ENCODE measurements at places on chromosomes 12 and 14. TPM values are rescaled to one million over a fixed set of nuclear protein-coding genes. Genes with fewer than 3 reads are reported as not detected.

DNA sequence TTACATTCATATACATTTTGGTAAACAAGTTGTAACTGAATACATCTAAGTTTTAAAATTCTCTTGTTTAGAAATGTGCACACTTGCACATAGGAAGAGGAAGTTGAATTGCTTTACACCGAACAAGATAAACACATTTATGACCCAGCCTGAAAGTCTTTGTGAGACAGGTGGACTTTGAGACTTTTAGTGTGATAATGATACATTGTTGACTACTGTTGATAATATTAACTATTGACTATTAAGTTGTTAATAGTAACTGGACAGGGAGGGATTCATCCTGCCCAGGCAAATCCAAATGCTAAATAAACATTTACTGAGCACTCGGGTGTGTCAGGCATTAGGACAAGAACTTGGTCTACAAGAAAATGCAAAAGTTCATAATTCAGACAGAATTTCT lies 68.0 kb downstream of the AVPR1A start:
- no peak for DNase-seq

DNA sequence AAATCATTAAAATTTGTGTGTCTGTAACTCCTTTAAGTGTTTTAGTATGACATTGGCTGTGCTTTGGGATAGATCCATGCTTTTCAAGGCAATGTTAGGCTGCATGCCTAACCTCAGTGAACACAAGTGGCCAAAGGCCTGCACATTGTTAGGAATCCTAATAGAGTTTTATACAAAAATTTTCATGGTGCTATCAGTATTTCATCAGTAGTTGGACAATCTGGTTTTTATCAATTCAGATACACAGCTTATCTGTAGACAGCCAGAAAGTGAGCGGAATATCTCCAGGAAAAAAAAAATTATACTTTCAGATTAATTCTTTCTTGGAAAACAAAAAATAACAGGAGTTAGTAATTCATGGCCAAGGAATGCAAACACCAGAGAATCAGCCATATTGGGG lies 324.0 kb upstream of the PDE3A start:
- no peak for DNase-seq

- DNase-seq: peak; percentile 64
Measured at GRCh38 chr12:122423258-122424165, 1.0 kb upstream of the CLIP1 start.

DNA sequence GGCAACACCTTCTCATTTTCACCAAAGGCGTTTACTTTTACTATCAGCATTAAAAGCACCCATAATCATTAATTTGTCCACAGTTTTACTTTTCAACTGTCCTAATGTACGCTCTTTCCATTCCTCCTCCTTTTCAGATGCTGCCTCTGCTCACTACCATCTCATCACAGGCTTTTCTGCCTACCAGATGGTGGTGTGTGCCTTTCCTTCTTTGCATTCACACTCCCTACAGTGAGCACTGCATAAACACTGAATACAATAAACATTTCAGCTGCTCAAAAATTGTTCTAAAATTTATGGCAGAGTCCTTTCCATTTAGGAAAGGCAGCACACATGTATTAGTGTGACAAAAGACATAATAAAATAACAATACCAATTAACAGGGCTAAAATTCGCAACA lies 435.7 kb downstream of the GXYLT1 start:
- no peak for DNase-seq

DNA sequence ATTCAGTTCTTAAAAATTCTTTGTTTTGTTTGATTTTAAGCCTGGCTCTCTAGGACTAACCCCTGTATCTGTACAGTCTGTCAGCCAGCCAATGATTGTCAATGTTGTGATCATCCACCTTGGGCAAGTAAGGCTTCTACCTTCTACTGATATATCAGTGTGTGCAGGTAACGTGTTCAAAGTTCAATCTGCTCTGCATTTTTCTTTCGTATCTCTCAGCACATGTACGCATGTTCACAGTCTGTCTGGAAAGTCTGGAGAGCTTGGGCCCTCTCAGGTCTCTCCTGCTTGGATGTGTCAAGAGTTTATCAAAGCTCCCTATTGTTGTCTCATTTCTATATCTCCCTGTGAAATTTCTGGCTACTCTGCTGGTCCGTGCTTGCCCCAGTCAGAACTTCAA lies 138.6 kb upstream of the VRK1 start:
- no peak for DNase-seq

- no peak for DNase-seq
Measured at GRCh38 chr14:100717386-100717785, 9.3 kb upstream of the DLK1 start.

GRCh38 chr12:48615681-48616080 lies 45.8 kb upstream of the LALBA start:
- no peak for DNase-seq

- no peak for DNase-seq
Measured at GRCh38 chr14:99047441-99048031, 224.5 kb downstream of the BCL11B start.

DNA sequence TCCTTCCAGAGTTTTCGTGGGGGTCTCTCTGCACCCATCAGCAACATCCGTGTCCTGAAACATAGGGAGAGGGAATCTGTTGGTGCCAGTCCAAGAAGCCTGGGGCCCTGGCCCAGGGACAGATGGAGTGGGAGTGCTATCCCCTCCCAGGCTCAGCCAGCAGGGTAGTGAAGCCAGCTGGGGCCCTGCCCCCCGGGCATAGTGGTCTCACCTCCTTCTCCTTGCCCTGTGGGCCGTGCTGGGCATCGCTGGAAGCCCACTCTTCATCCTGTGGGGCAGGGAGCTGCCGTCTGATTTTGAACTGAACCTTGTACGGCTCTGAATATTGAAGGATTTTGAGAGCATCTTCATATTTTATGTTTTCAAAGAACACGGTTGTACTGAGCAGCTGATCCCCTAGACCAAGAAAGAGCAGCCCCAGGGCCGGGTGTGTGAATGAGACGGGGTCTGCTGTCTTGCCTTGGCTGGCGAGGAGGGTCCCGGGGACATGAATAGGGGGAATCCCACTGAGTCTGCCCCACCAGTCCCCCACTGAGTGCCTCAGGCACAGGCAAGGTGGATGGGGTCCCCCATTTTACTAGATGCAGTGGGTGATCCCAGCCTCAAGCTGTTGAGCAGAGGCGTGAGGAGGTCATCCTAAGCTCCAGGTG lies 23.3 kb downstream of the AHNAK2 start:
- no peak for DNase-seq

GRCh38 chr14:75011356-75011994 lies 8.8 kb downstream of the EIF2B2 start:
- DNase-seq: no peak

DNA sequence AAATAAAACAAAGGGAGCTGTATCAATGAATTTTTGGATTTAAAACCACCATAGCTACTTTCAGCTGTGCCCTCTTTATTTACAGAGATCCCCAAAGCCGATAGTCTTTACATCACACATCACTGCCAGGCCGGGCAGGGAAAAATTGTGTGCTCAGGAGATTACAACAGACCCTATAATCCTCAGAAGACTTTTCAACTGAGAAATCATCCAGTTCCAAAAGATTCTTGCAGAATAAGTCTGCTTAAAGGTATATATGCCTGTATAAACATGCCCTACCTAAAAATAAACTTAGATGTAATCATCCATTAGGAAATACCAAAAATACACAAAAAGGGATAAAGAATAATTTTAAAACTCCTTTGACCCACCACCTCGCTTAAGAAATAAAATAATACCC lies 70.1 kb upstream of the MAP1LC3B2 start:
- no peak for DNase-seq

DNA sequence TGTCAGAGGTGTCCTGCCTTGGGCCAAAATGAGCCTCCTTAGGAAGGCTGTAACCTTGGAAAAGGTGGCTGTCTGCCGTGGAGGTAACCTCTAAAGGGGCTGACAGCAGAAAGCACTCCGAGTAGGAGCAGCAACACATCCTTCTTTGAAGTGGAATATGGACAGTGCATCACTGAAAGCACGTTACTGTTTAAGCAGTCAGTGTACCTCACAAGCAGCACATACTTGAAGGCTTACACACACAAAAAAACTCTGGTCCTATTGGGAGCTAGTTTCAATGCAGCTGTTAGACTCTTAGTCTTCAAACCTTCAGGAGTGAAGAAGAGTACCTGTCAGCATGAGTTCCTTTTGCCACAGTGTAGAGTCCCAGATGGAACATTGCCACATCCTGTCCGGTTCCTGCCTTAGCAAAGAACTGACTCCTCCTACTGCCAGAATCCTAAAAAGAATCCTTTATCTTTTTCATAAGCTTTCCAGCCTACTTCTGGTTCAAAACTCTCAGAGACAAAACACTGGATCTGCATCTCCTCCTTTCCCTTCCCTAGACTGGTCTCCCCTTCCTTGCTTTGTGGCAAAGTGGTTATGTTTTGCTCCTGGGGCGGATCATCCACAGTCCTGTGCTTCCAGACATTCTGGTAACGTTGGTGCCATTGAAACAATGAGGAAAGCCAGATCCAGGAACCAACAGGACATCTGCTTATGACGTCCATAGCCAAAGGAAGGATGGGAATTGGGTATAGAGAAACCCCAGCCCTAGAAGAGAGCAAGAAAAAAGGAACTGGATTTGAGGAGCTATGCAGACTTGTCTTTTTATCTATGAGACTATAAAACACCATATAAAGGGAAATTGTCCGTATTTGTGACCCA lies 8.5 kb upstream of the MDM1 start:
- DNase-seq: peak; percentile 44

- DNase-seq: no peak
Measured at GRCh38 chr12:76787689-76788088, 23.8 kb downstream of the ZDHHC17 start.

- no peak for DNase-seq
Measured at GRCh38 chr14:98350213-98350612, 921.8 kb downstream of the BCL11B start.

DNA sequence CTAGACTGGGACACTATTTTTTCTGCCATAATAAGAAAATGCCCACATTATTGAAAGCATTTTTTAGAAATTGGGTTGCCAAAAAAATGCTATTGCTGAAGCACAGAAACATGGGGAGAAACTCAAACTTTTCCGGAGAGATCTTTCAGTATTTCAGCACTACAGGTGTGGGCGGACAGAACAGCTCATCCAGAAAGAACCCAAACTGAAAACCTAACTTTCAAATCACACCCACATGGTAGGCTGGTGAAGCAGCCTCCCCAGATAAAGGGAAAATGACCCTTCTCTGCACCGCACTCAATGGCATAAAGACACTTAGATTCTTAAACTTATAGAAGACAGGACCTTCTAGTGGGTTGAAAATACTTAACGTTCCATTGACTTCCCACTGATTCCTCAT lies 62.3 kb upstream of the TMPO start:
- DNase-seq: no peak

DNA sequence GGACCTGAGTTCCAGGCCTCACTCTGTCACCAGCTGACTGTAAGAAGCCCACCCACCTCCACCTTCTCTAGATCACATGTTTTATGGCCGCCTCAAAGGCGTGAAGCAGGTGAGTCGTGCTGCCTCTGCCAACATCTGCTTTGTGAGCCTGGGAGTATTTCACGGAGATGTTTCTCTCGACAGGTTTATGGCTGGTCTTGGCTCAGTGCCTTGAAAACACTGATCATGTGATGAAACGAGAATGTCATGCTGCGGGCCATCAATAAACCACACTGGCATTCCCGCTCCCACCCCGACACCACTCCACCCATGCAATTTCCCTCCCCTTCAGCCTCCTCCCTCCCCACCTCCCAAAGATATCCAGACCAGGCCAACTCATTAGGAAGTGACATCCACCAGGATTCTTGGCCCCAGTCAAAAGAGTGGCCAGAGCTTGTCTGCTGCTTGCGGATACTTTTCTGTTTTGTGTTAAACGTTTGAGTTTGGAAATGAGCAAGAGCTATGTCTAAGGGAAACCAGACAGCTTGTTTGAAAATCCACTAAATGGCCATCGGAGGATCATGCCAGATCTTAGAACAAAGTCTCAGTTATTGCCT lies 53.8 kb upstream of the NTF3 start:
- no peak for DNase-seq

DNA sequence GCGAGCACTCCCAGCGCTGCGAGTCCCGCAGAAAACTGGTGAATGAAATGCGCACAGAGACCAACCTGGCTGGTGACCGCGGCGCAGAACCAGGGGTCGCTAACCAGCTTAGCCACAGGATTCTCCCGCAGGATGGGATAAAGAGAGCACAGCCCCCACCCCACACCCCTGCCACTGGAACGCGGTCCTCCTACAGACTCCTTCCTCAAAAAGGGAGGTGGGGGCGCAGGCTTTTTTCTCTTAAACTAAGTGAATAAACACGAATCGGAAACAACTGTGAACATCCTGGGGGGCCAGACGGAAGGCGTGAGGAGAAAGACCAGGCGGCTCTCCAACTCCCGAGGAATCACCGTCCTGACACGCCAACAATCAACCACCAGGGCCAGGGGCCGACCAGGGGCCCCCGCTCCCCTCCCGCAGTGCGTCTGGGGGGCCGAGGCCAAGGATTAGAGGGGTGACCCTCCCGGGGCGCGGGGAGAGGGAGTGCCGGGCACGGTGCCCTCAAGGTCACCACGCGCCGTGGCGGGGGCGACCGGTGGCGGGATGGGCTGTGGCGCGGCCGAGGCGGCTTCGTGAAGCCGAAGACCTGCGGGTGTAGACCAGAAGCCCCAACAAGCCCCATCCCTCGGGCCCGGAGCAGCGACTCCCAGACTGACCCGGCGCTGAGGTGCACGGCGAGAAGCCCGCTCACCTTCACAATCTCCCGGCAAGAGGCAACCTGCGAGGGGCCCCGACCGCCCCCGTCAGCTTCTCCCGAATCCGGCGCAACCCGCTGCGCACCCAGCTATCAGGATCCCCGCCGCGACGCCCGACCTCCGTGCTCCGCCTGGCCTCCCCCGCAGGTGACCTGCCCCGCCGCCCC lies 704 bp downstream of the ATP2B1 start:
- peak; percentile 82 for DNase-seq

DNA sequence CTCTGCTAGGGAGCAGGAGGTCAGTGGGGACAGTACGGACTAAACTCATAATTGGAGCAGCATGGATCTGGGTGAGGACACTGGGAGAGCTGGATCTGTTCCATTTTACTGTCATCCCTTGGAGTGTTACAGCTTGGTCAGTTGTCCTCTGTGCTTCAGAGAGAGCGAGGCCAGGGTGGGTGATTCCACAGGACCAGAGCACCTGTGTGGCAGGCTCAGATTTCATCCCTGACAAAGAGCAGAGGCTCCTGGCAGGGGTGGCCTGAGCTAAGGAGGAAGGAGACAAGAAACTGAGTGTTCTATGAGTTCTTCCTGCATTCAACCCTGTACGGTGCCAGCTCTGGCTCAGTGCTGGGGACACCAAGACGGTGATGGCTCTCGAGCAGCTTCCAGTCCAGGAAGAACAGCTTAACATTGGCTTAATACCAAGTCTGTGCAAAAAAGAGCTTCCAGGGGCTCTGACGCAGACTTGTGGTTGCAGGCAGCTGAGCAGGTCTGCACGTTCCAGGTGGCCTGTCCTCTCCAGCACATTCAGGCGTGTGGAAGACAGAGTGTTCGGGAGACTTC lies 8.4 kb upstream of the PGF start:
- DNase-seq: no peak

- no peak for DNase-seq
Measured at GRCh38 chr14:101098641-101099040, 195.1 kb upstream of the RTL1 start.

KRT86 gene
- total RNA-seq: 0.64 TPM

RABGGTA gene
- 51.1 TPM for total RNA-seq

LALBA gene
- total RNA-seq: not detected

CCND2 gene
- 615 TPM for total RNA-seq

ANO2 gene
- not detected for total RNA-seq

PTPRB gene
- total RNA-seq: not detected

CLEC6A gene
- not detected for total RNA-seq

CLEC4E gene
- not detected for total RNA-seq

All from activated CD4-positive, alpha-beta T cell treated with anti-CD3 and anti-CD28 coated beads, Interleukin-2, amount 10 ng/mL, durations not matched to agents 24 days and 14 days (primary cell).